ENCODE measurements at places on chromosomes 4 and X.

GRCh38 chrX:19956923-19957322 lies 33.9 kb downstream of the BCLAF3 start:
- no peak for DNase-seq

- no peak for DNase-seq
Measured at GRCh38 chrX:130909469-130910136, 6.6 kb upstream of the ENOX2 start.

DNA sequence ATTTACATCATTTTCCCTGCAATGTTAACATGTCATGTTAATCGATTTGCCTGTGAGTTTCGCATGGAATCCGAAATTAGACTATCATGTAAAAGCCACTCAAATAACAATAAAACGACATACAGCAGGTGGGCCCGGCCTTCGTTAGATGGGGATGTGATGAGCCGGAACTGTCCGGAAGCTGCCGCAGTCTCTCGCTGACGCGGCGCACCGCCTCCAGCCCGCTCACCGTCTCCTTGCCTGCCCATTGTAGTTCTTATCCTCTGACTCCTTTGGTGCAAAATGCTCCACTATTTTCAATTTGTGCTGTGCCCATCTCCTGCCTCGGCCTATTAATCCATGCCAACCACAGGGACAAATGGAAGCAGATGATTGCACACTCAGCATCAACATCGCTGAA lies 877.5 kb upstream of the TENM3 start:
- no peak for DNase-seq

- no peak for DNase-seq
Measured at GRCh38 chr4:45944000-45944399, 179.9 kb downstream of the GABRG1 start.

- DNase-seq = no peak
Measured at GRCh38 chr4:142272452-142272851, 573.6 kb downstream of the INPP4B start.

GRCh38 chr4:83772685-83773084 lies 236.8 kb downstream of the GPAT3 start:
- no peak for DNase-seq

DNA sequence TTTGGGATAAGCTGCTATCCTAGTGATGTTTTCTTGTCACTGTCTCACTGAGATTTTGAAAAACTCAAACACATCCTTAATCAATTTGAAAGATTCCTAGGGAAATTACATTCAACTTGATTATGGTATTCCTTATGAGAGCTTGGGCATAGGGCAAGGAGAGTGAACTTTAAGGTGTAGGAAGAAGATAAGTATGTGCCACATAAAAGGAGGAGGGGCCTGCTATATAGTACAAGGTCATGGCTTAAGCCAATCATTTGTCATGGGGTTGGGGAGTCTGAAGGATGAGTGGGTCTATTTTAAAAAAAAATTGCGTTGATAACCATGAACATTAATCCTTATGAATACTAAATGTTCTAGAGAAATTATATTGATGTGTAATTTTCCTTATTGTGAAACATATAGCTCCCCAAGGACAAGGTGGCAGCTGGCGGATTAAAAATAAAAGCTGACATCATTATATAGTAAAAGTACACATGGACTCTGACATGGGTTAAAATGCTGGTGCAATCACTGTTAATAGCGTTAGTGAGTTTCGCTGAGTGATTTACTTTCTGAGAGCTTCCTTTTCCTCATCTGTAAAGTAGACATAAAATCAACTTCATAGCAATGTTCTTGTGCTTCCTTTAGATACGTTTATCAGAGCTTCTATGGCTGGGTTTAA lies 17.4 kb downstream of the GALNT7 start:
- no peak for DNase-seq

DNA sequence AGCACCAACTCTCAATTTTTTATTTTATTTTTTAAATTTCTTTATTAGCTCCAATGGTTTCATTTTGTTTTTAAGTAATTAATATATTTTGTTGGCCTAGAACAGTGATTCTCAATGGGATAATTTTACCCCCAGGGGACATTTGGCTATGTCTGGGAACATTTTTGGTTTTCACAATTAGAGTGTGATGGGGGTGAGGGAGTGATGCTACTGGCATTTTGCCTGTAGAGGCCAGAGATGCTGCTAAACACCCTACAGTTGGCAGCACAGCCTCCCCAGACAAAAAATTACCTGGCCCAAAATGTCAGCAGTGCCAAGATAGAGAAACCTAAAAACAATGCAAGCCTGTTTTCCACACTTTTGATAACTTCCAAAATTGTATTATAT lies 64.6 kb downstream of the HHIP start:
- no peak for DNase-seq

DNA sequence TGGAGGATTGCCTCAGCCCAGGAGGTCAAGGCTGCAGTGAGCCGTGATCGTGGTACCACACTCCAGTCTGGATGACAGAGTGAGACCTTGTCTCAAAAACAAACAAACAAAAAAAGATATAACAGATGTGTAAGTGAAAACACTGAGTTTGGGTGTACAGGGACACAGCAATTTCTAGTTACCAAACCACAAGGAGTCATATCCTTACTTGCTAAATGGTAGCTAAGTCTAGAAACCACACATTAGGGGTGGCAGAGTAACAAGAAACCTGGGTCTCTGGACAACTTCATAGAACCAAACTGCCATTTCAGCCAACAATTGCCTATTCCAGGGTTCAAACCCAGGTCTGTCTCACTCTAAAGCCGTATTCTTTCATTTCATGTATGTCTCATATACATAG lies 20.8 kb downstream of the PPEF2 start:
- no peak for DNase-seq

GRCh38 chr4:138953961-138954371 lies 61.6 kb upstream of the NOCT start:
- DNase-seq = no peak

GRCh38 chr4:109574443-109574850 lies 14.4 kb downstream of the MCUB start:
- DNase-seq = no peak

DNA sequence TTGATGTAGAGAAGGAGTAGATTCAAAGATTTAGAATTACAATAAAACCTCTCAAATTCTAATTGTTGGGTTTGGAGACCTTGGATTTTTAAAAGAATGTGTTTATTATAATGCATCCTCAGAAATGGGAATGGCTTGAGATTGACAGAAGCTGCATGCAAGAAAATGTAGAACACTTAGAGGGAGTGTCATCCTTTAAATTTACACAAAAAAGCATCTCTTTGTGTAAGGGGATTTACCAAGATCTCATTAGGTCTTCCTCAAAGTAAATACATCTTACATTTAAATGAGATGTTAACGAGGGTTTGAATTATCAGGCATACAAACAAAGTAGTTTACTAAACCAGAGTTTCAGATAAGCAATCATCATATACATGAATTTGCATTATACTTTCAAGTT lies 615.0 kb downstream of the FAM133A start:
- DNase-seq = no peak

- DNase-seq = no peak
Measured at GRCh38 chr4:169099771-169100180, 89.7 kb upstream of the CBR4 start.

DNA sequence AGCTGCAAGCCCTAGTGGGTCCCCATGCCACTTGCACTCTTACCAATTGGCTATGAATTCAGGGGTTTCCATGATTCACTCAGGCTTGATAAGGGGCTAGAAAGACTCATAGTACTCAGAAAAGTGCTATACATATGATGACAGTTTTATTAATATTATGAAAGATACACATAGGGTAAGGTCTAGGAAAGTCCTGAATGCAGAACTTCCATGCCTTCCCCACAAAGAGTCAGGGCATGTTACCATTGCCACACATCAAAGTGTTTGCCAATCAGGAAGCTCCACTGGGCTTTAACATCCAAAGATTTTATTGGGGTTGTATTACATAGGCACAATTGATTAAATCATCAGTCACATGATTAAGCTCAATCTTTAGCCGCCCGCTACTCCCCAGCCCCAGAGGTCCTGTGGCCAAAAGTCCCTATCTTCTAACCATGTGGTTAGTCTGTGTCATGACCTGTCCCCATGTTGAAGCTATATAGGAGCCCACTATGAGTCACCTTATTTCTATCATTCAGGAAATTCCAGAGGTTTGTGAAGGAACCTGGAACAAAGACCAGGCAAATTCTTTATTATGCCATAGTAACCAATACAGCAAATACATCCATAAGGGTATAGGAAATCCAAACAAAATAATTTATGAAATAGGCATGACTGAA lies 635.6 kb downstream of the STPG2 start:
- no peak for DNase-seq

DNA sequence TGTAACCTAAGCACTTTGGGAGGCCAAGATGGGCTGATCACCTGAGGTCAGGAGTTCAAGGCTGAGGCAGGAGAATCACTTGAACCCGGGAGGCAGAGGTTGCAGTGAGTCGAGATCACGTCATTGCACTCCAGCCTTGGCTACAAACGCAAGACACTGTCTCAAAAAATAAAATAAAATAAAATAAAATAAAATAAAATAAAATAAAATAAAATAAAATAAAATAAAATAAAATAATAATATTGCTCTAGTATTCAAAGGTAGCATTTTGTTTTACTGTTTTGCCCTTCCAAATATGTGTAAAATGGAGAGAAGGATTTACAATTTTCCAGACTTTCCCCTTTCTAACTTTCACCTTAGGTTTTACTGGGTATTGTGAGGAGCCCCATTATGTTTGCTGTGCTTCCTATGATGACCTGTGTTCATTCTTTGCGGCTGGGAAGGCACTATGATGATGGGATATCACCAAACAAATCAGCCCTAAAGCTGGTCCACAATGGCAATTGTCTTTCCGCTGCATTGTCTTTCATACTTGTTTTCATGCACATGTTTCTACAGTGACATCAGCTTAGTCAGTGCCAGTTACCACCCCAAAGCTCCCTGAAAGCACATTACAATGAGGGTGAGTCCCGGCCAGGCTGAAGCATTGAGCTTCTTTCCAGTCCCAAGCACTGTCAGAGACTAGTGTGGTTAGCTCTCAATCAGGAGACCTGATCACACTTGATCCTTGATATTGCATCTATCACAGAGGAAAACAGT lies 50.8 kb downstream of the DTHD1 start:
- no peak for DNase-seq

GRCh38 chr4:10123227-10124101 lies 6.9 kb upstream of the WDR1 start:
- no peak for DNase-seq

GRCh38 chr4:73735231-73735630 lies 5.1 kb upstream of the CXCL8 start:
- DNase-seq = no peak

- DNase-seq = no peak
Measured at GRCh38 chrX:132171478-132171877, 43.7 kb upstream of the FRMD7 start.

DNA sequence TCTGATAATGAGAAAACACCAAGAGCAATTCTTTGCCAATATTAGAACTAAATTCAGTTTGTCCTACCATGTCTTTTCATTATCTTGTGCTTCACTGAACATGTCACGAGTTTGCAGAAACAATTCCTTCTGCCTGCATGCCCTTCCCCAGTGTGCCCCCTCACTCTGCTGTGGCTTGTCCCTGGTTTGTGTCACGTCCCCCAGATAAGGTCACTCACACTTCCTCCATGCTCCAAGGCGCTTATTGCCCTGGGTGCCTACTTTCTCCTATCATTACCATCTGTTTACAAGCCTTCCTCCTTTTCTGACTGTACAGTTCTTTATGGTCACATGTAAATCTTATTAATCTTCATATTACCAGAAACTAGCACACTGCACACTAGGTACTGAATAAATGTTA lies 394.1 kb downstream of the KCNIP4 start:
- no peak for DNase-seq

DNA sequence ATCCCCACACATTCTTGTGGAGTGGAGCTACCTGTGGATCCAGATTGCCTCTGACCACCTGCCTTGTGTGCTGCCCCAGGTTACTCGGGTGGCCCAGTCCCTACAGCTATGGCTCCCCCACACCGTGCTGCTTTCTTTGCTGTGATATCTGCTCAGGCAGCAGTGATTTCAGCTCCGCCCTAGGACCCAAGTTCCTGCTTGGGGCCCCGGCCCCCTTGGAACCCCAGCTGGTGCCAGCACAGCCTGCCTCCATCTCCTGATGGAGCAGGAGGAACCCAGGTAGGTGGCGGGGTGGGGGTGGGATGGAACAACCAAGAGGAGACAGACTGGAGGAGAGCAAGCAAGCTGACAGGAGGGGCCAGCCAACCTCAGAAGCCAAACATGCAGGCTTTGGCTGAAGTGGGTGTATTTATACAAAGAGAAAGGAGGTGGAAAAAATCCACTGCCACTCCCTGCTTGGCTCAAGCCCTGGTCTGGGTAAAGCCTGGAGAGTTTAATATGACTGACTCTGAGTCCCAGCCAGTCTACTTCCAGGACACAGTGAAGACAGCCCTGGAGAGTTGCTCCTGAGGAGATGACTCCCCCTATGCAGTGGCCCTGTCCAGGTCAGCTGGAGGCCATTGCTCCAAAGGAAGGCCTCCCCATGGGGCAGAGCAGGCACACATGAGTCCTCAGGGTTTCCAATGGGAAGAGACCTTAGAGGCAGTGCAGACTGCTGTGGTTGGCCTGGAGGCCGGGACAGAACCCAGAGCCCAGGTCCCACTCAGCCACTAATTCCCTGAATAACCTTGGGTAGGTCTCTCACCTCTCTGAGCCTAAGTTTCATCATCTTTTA lies 197.1 kb upstream of the MAMLD1 start:
- no peak for DNase-seq

DNA sequence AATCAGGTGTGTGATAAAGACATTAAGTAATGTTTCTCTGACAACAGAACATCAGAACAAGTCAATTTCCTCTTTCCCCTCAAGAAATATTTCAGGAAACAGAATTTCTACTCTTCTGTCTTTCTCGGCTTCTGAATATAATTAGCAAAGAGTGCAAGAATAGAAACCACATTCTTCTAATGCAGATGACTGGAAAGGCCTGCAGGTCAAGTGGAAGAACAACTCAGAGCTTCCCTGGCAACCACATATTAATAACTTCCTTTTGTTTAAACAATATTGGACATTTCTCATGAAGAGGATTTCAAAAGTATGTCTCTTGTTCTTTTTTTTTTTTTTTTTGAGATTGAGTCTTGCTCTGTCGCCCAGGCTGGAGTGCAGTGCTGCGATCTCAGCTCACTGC lies 225.5 kb downstream of the PARM1 start:
- no peak for DNase-seq

- no peak for DNase-seq
Measured at GRCh38 chrX:106791495-106791894, 11.0 kb upstream of the TBC1D8B start.

GRCh38 chrX:80816051-80816450 lies 6.4 kb upstream of the BRWD3 start:
- no peak for DNase-seq

DNA sequence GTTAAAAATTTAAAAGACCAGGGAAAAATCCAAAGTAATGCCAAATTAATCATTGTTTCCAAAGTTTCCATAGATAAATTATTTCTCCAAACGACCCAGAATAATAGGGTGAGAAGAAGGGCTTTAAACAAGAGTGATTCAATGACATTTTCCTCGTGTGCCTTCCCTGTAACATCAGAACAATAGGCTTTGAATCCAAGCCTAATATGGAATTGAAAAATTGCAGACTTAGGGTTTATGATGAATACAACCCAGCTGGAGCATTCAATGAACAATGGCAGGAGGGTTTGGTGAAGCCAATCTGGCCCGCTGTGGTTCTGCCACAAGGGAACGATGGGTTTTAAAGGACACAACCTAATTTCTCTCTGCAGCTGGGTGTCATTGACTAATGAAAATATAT lies 94.2 kb downstream of the CBLL2 start:
- no peak for DNase-seq
